ENCODE measurements at places on chromosomes 11 and 22.

GRCh38 chr22:47818496-47818895, 1056.0 kb downstream of the TBC1D22A start:
- no peak for DNase-seq

DNA sequence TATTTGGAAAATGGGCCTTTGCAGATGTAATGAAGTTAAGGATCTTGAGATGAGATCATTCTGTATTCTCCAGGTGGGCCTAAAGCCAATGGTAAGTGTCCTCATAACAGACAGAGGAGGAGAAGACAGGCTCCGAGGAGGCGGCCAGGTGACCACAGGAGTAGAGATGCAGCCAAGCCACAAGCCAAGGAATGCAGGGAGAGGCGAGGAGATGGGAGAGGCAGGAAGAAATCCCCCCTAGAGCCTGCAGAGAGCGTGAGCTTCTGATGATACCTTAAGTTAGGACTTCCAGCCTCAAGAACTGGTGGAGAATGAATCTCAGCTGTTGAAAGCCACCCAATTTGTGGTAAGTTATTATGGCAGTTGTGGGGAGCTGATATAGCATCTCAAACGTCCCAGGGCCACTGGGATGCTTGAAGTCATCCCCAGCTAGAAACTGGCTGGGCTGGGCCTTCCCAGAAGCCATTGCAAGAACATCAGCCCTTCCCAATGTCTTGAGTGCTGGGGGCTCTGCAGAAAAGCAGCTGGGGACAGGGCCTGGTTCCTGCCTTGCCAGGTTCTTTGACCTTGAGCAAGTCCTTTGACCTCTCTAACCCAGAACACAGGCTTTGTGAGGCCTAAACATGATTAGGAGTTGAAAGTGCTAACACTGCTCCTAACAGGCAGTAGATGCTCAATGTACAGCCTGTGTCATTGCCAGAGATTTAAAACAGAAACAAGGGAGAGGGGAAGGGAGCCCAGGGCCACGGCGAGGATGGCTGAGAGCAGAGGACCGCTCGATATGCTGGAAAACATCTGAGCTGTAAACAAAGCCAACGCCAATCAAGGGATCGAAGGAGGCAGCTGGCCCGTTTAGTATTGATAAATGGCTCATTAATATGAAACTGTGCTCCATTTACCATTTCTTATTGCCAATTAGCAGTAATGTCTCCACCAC, 632.3 kb downstream of the TBC1D22A start:
- DNase-seq: no peak

DNA sequence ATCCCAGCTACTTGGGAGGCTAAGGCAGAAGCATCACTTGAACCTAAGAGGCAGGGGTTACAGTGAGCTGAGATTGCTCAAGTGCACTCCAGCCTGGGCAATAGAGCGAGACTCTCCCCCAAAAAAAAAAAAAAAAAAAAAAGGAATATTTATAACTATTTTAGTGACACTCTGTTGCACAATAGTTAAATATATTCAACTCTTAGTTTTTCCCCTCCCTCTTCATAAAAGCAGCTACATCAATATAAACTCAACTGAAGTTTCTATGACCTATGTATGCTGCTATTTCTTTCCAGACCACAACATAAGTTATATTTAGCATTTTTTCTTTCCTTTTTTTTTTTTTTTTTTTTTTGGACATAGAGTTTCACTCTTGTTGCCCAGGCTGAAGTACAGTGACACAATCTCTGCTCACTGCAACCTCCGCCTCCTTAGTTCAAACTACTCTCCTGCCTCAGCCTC, 19.2 kb downstream of the CELF1 start:
- no peak for DNase-seq

- no peak for DNase-seq
Observed at GRCh38 chr11:68353669-68354068, 41.3 kb downstream of the LRP5 start.

GRCh38 chr11:43810929-43811596, 69.6 kb upstream of the ALKBH3 start:
- no peak for DNase-seq

DNA sequence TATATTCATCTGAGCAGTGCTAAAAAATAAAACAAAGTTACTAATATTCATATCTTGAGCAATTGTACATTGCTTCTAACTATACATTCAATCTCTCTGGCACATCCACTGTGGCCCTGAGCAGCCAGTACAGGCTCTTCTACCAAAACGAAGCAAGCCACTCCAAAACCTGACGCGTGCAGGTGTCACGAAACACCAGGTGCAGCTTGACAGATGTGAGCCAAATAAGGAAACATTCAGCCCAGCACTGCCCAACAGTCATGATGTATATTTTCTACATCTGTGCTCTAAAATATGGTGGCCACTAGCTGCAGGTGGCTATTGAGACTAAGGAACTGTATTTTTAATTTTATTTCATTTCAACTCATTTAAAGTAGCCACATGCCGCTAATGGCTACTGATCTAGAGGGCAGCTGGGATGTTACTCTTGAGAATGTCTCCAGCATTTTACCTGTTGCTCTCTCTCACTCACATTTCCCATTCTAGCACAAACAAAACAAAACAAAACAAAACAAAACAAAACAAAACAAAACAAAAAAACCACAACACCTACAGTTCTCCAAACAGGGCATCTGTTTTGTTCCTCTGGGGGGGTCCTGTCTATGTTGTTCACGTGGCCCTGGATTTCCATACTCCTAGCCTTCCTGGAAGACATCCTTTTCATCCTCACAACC, 77.7 kb downstream of the LARGE1 start:
- DNase-seq: no peak

Measured in activated CD4-positive, alpha-beta T cell treated with anti-CD3 and anti-CD28 coated beads, Interleukin-2, amount 50 U/mL, for 4 hours (primary cell).